RPMI8226 (cell line): ENCODE measurements at places on chromosomes 2 and 18.

DNA sequence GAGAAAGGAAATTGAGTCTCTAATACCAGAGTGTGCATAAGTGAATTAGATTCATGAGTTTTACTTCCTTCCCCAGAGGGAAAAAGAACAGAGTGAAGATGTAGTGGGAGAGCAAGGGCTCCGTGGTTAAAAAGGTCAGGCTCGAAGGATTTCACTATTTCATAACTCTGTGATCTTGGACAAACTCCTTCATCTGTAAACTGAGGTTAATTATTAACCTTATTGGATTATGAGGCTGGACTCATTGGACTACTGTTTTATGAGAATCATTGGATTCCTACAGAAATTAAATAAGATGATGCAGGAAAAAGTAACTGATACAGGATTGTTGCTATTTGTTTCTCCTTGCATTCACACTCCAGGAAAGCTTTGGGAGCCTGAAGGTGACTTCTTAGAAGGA, 45.0 kb downstream of the SRD5A2 start:
- no peak for DNase-seq

DNA sequence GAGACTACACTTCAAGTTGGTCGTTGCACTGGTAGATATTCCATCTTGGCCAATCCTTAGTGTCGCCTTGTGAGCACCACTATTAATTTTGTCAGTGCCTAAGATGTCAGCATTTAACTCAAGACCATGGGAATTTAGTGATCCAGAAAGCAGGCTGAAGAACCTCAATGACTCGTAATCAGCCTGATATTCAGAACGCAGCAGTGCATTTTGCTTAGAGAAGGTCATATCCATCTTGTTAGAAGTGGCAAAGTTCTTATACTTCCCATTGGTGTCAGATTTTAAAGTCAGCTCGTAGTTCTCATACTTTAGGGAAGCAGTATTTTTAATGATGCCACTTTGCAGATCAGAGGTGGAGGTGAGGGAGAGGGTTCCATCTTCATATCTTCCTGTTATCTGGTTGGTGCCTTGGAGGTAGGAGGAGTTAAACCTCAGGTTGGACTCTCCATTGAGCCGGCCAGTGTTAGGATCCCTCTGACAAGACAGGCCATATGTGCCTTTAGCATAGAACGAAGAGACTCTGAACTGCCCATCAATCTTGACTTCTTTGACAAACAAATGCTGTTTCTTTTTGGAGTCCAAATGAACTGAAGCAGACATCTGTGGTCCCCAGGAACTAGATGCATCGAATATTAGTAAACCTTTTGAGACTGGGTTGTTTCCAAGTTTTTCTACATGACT, 31.9 kb downstream of the APOB start:
- no peak for DNase-seq

DNA sequence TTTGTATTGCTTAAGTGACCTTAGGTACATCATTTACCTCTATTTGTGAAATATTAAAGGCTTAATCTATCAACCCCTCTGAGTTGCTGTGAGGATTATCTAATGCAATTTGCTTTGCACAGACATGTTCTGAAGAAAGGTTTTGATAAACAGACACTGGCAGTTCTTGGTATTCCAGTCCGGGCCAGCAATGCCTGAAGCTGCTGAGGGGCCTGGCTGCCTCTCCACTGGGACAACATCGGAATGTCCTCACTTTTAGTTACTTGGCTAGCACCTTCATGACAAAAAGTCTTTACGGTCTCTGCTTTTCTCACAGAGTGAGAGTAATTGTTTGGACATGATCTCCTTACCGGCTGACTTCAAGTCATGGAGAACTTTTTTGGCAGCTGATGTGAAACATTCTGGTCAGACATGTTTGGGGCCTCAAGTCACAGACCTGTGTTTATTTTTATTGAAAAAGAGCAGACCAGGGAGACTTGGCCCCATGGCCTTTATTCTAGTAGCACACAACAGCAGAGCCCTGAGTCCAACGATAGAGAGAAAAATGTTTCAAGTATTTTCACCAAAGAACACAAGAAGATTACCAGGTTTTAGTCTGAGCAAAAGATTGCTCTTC, 1112.3 kb upstream of the FANCL start:
- no peak for DNase-seq

DNA sequence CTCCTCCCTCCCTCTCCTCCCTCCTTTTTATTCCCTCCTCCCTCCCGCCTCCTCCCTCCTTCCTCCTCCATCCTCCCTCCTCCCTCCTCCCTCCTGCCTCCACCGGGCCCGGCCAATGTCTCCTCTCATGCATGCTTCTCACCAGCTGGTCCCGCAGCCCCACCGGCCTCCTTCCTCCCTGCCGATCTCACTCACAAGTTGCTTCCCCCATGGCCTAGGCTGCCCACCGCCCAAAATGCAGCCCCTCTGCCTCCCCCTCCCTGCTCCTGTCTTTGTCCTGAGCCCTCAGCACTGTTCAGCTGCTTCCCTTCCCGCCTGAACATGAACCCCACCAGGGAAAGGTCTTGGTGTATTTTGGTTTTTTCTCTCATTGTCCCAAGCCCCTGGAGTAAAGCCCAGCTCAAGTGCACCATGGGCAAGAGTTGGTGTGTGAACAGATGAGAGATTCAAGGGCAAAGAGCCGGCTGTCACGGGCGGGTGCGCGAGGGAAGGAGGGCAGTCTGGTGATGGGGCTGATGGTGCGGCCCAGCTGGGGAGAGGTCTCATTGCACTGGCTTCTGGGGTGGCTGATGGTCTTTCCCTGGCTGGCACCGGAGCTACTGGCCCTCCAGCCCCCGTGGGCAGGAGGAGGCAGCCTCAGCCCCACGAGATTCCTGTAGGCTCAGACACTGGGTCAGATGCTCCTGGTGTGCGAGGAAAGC, 117.6 kb downstream of the TWIST2 start:
- DNase-seq = no peak

- no peak for DNase-seq
Observed at GRCh38 chr2:10924441-10924840, 12.7 kb downstream of the KCNF1 start.

- DNase-seq = no peak
Observed at GRCh38 chr2:153557714-153558113, 79.2 kb upstream of the RPRM start.

GRCh38 chr2:174343623-174344455, 9.1 kb downstream of the SP9 start:
- peak; percentile 26 for DNase-seq

DNA sequence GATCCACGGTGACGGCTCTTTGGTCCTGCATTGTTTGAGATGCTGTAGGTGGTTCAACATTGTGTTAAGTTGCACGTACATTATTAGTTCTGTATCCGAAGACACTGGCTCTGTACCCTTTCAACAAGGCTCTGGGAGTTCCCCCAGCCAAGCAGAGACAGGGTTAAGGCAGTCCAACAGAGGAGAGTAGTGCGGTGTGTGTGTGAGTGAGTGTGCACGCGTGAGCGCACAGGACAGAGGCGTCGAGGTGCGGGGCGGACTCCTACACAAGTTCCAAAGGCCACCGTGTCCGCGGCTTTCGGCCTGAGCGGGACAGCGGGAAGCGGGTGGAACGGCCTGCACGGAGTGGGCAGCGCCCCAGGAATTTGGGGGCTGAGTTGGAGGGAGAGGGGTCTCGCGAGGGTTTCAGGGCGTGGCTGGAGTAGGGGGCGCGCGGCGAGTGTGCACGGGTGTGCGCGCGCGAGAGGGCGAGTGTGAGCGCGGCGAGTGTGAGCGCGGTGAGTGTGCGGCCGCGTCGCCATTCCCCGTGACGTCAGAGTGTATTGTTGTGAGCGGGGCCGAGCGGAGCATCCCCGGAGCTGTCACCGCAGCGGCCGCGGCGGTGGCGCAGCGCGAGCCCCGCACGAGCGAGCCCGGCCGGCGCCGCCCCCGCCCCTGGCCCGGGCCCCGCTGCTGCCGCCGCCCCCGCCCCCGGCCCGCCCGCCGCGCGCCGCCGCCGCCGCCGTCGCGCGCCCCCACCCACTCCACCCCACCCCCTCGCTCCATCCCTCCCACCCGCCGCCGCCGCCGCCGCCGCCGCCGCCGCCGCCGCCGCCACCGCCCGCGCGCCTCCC, at the start of gene ASXL3:
ASXL3 (plus strand) TSS at position 535 of the 833 bp plus-strand sequence. CDS start 413 bp downstream, outside the sequence.
- DNase-seq = peak; percentile 64

- no peak for DNase-seq
Observed at GRCh38 chr18:48228301-48228715, 180.9 kb downstream of the ZBTB7C start.

DNA sequence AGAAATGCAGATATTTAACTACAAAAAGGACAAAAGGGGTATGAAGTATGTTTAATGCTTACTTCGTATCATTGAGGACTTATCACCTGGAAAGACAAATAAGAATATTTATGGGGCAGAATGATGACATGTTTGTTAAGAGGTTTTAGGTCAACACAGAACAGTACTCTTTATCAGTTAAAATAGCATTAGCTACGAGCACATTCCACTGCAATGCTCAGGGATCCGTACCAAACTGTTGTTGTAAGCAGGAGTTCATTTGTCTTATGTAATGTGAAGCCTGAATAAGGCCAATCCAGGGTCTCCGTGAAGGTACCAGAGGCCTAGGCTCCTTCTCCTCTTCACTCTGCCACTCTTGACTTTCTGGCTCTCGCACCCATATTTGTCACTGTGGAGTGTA, 465.7 kb upstream of the NRP2 start:
- DNase-seq = no peak

- no peak for DNase-seq
Observed at GRCh38 chr2:213640738-213641425, 356.6 kb downstream of the SPAG16 start.

GRCh38 chr2:86286516-86286915, 50.9 kb downstream of the REEP1 start:
- DNase-seq = peak; percentile 66

DNA sequence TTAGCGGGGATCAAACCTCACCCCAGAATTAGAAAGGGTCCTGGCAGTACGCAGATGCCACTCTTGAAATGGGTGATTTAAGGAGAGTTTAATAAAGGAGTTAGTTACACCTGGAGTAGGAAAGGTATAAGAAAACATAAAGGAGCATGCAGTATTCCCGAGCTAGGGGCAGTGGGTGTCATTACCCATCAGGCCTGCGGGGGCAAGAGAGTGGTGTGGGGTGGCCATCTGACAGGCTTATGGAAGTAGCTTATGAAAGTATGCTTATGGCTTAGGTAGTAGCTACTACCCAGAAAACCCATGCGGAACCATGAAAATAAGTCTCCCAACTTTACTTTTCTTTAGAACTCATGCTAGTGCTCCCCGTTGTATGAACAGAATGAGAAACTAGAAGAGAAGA, 568.9 kb upstream of the ACVR2A start:
- DNase-seq = no peak

DNA sequence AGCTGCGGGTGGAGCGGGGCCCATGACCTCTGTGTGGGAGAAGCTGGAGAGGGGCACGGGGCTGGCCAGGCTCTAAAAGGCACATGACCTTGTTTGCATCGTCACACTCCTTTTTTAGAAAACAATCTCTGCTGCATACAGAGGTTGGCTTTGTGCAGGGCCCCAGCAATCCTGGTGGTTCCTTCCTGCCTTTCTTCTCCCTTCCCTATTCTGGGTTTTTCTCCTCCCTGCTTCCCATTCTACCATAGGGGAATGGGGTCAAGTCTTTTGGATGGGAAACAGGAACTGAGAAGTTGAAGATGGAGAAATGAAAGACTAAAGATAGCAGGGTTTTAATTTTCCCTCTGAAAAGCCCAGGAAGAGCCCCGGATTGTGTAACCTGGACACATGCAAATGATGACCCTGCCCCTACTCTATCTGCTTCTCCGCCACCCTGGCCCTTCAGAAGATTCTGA, 53.9 kb downstream of the ASAP2 start:
- no peak for DNase-seq

GRCh38 chr18:63234841-63235240, 84.7 kb downstream of the BCL2 start:
- DNase-seq = no peak

DNA sequence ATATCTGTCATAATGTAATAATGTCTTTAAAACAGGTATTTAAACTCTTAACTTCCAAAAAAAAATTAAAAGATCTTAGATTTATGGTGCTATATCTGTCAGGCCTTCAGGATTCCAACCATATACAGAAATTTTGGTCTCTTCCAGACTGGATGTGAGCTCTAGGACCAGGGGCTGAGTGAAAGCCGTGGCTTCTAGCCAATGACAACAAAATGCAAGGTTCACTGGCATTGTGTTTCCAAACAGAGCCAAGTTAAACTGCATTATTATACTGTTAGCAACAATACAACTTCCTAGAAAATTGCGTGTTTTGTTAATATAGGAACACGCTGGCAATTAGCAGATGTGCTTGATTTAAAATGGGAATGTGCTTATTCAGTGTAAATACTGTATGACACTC, 809.8 kb upstream of the SOX11 start:
- no peak for DNase-seq

DNA sequence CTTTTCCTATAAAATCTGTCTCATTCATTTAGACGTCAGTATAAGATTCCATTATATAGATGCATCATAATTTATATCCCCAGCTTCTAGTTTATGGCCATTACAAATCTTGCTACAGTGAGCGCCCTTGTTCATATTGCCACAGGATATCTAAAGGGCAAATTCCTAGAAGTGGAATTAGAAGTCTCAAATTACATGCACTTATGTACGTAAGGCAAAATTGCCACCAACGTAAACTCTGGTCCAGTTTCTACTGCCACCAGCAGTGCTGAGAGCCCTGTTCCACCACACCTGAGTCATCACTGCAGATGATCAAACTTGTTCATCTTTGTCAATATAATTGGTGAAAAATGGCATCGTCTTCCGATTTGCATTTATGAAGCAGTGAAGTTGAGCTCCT, 90.9 kb upstream of the ID2 start:
- DNase-seq = no peak

DNA sequence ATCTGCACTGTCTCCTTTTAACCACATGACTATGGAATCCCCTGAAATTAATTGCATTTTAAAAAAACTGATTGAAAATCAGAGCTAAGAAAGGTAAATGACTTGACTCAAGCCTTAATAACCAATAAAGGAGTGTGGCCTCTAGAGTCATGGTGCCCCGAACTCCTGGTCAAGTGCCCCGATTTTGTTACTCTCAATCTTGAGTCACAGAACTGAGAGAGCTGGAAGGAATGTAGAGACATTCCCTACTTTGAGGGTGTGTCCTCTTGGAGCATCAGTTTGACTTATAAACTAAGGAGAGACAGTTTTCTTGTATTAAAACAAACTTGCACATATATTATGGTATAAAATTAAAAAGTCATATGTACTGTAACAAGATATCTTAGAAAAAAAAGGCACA, 2.4 kb downstream of the WDR43 start:
- no peak for DNase-seq

GRCh38 chr18:8696749-8697211, 8.6 kb upstream of the MTCL1 start:
- peak; percentile 81 for DNase-seq
